Stimulated activated CD8-positive, alpha-beta memory T cell treated with anti-CD3 and anti-CD28 coated beads, Interleukin-12 subunit alpha, Interleukin-12 subunit beta, amount 100 ng/mL, for 4 hours (primary cell): ENCODE measurements at places on chromosomes 5 and 9.

- DNase-seq = no peak
These were observed 100.9 kb upstream of the PTGER4 start for GRCh38 chr5:40578501-40579451.

DNA sequence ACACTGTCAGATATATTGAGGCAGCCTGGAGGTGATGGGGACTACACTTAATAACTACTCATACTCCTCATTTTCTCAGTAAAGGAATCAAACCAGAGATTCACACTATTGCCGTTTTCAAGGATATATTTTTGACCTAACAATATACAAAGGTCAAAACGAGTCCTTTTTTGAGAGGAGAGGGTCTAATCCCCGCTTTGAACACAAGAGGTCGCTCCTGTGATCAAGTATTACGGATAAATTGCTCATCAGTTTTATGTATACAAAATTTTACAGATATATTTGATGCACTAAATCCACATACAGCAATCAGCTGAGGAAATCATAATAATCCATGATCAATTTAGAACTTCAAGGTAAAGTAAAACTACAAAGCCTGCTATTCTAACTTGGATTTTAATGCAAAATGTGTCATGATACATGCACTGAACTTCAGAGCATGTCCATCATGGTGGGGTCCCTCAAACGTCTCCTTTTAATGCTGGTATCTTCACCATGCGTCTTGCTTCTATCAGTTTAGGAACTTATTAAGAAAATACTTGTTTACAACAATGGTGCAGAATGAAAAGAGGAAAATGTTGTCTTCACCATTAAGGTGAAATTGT, 2.5 kb upstream of the ISL1 start:
- DNase-seq = no peak

GRCh38 chr5:105836887-105837286, 1833.8 kb downstream of the EFNA5 start:
- no peak for DNase-seq

DNA sequence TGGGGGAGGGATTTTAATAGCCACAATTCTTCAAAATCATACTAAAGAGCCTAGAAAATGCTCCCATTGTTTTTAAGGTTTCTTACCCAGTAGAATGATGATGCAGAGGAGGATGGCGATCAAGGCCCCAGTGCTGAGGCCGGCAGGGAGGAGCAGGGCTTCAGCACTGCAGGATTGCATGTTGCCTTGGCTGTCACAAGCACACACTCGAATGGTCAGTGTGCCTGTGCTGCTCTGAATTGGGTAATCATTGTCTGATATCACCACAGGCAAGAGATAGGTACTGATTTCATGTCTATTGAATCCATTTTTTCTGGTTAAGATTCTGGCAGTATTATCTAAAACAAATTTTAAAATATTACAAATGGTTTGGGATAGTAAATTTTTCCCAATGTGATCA, 153.3 kb downstream of the CDH10 start:
- no peak for DNase-seq

DNA sequence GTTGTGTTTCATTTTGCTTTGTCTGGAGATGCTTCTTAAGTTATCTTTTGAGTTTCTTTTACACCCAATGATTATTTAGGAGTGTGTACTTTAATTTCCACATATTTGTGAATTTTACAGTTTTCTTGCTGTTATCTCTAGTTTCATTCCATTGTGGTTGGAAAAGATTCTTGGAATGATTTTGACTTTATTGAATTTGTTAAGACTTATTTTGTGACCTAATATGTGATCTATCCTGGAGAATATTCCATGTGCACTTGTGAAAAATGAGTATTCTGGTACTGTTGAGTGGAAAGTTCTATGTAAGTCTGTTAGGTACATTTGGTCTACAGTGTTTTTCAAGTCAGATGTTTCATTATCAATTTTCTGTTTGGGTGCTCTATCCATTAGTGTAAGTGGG, 24.4 kb upstream of the GRAMD2B start:
- no peak for DNase-seq
